ENCODE measurements at places on chromosomes 12 and 14.

GRCh38 chr14:61468063-61468825 is 146.9 kb downstream of the PRKCH start:
- DNase-seq = no peak

DNA sequence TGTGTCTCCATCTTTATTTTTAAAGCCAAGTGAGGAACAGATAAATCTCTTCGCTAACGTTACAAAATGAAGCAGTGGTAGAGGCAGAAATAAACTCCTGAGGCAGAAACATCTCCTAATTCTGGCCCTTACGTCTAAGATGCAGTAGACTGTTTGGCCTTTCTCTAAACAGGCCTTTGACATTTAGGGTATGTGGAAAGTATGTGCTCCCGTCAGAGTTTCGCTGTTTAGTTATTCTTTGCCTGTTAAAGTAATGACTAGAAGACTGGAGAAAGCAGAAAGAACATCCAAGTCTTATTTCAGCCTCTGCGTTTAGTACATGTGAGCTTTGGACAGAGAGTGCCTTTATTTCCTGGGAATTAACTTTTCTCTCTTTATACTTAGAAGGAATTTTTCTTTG is 216.6 kb downstream of the RAD51B start:
- DNase-seq = no peak

- no peak for DNase-seq
These were observed 176.0 kb downstream of the TMEM121 start for GRCh38 chr14:105702275-105702817.

DNA sequence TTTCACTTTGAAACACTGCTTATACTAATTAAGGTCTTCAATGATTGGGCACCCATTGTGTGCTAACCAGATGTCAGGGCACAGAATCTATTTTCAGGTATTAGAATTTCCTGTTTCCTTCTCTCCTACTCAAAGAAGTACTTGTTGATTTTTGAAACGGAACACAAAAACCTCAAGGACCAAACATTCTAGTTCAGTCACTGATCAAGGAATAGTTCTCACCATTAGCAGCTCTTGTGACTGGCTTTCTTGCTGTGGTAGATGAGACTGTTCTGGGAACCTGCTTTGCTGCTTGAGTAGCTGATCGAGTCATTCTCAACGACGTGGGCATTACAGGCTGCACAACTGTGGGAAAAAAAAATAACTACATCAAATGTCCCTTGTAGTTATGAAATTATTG is 11.0 kb downstream of the DLGAP5 start:
- no peak for DNase-seq

DNA sequence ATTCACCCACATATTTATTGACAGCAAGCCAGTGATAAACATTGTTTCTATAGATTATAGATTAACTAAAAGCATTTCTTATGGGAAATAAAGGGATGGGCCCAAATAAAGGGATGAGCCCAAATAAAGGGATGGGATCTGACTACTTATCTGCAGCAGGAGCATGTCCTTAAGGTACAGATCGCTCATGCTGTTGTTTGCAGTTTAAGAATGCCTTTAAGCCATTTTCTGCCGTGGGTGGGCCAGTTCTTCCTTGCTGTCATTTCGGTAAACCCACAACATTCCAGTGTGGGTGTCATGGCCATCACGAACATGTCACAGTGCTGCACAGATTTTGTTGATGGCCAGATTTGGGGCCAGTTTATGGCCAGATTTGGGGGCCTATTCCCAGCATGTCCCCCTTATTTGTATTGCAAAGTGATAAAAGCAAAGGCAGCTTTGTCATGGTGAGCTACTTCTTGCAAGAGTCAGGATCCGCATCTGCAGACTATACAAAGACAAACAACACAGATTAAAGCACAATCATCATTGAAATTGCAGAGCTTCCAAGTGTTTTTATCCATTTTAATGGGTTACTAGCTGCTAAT is 700.7 kb downstream of the LRFN5 start:
- no peak for DNase-seq

GRCh38 chr12:11794751-11795150 is 145.3 kb downstream of the ETV6 start:
- no peak for DNase-seq

DNA sequence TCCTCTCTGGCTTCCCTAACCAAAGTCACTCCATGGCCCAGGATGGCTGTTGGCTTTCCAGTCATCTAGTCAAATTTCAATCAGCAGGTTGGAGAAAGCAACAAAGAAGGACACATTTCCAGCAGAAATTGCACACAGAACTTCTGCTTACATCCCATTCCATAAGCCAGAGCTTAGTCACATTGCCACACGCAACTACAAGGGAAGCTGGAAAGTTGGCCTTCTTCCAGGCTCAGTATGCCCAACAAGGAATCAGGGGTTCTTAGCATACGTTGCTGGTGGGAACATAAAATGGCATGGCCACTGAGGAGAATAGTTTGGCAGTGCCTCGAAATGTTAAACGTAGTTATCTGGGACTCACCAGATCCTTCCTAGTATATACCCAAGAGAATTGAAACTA is 9.3 kb upstream of the APPL2 start:
- DNase-seq = no peak

- DNase-seq = no peak
These were observed 7.1 kb downstream of the CCER1 start for GRCh38 chr12:90947869-90948268.

GRCh38 chr14:67551940-67552339 is 18.9 kb downstream of the PLEKHH1 start:
- no peak for DNase-seq
